ENCODE measurements at places on chromosomes 6 and 20. TPM values are rescaled to one million over a fixed set of nuclear protein-coding genes. Genes with fewer than 3 reads are reported as not detected.

DAAM2 gene
- 95.6 TPM for total RNA-seq

ALDH5A1 gene
- total RNA-seq, result 22.4 TPM

MICAL1 gene
- total RNA-seq, result 13.5 TPM

KCNK5 gene
- 7.4 TPM for total RNA-seq

OR2H2 gene
- total RNA-seq, result not detected

RGL2 gene
- total RNA-seq, result 63.8 TPM

PRDM13 gene
- total RNA-seq, result 1.7 TPM

CDYL gene
- total RNA-seq, result 51.7 TPM

TGM3 gene
- total RNA-seq, result 0.40 TPM

NKX2-4 gene
- total RNA-seq, result not detected

DEFB119 gene
- not detected for total RNA-seq

ZC3H12D gene
- total RNA-seq, result 1.2 TPM

SOX18 gene
- total RNA-seq, result 2.4 TPM

RAMACL gene
- 1.5 TPM for total RNA-seq

IRAK1BP1 gene
- 19.0 TPM for total RNA-seq

Measured in spinal cord (tissue), 10 donors.